Subcutaneous adipose tissue (tissue), 4 donors: ENCODE measurements at places on chromosomes 16 and 17. TPM values are rescaled to one million over a fixed set of nuclear protein-coding genes. Genes with fewer than 3 reads are reported as not detected.

Gene GSE1
- total RNA-seq, result 67.8 TPM

Gene SOST
- not detected for total RNA-seq

Gene CBX2
- 0.49 TPM for total RNA-seq

Gene IL17C
- total RNA-seq, result not detected

Gene CDRT15L2
- not detected for total RNA-seq

Gene CA4
- 84.4 TPM for total RNA-seq

Gene MYO15A
- total RNA-seq, result 3.2 TPM

Gene CES3
- total RNA-seq, result 3.1 TPM

Gene HEATR9
- total RNA-seq, result not detected

Gene SCNN1B
- total RNA-seq, result 30.3 TPM

Gene MPV17L
- total RNA-seq, result 6.2 TPM

Gene SLC5A2
- total RNA-seq, result not detected

Gene KRT33A
- total RNA-seq, result not detected

Gene KRT39
- not detected for total RNA-seq

Gene TMEM186
- 5.1 TPM for total RNA-seq

Gene LITAFD
- not detected for total RNA-seq

Gene PRSS27
- total RNA-seq, result 3.0 TPM

Gene CLDN6
- not detected for total RNA-seq

Gene UNC45B
- not detected for total RNA-seq

Gene HID1
- 16.6 TPM for total RNA-seq

Gene SMPD3
- total RNA-seq, result 0.22 TPM

Gene TMC7
- 4.3 TPM for total RNA-seq

Gene ABI3
- 0.82 TPM for total RNA-seq

Gene HOXB5
- total RNA-seq, result 0.38 TPM

Gene MFAP4
- 138 TPM for total RNA-seq

Gene HES7
- total RNA-seq, result not detected

Gene MYH13
- not detected for total RNA-seq

Gene KCNJ18
- total RNA-seq, result not detected

Gene AANAT
- total RNA-seq, result not detected

Gene PMFBP1
- 0.57 TPM for total RNA-seq

Gene ZNF624
- total RNA-seq, result 8.2 TPM

Gene PRSS21
- not detected for total RNA-seq

Gene KRTAP1-5
- not detected for total RNA-seq

Gene KRT12
- not detected for total RNA-seq

Gene UNC13D
- total RNA-seq, result 8.5 TPM

Gene STH
- not detected for total RNA-seq

Gene CLEC16A
- total RNA-seq, result 20.2 TPM

Gene CHST4
- total RNA-seq, result not detected

Gene FBXW10B
- 0.88 TPM for total RNA-seq

Gene TEKT5
- not detected for total RNA-seq

Gene SLC25A39
- total RNA-seq, result 44.3 TPM

Gene CHD9NB
- 0.38 TPM for total RNA-seq

Gene SLC46A1
- total RNA-seq, result 13.7 TPM
